T-cell (primary cell): ENCODE measurements at places on chromosomes 6 and 20.
A peak's percentile ranks its signal among the peaks of the same experiment; 100 is the strongest.

DNA sequence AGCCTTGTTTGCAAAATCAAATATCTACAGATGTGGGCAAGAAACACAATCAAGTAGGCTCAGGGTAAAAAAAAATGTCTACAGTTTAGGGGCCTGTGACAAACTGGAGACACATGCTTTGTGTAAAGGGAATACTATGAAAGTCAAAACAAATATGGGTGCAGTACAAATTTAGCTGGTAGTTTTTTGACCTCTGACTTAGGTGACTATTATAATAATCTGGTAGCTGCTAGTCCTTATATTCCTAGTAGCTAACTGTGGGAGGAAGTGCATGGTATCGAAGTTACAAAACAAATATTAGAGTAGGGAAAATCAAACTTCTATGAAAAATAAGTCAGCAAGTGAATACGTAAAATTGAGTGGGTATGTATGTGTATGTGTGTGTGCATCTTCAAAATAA lies 35.4 kb downstream of the CYP24A1 start:
- no peak for DNase-seq

- DNase-seq = no peak
Observed at GRCh38 chr6:148244217-148244935, 98.3 kb upstream of the SASH1 start.

DNA sequence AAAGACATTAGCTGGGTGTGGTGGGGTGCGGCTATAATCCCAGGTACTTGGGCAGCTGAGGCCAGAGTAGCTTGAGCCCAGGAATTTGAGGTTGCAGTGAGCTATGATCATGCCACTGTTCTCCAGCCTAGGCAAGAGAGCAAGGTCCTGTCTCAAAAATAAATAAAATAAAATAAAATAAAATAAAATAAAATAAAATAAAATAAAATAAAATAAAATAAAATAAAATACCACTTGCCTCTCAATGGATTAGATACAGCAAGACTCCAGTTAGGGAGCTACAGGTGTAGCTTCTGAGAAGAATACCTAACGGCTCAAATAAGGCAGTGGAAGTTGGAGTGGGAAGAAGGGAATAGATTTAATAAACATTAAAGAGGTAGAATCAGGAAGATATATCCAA lies 13.7 kb upstream of the PAK5 start:
- DNase-seq = no peak

GRCh38 chr6:139628270-139628669 lies 253.8 kb upstream of the CITED2 start:
- DNase-seq = no peak

DNA sequence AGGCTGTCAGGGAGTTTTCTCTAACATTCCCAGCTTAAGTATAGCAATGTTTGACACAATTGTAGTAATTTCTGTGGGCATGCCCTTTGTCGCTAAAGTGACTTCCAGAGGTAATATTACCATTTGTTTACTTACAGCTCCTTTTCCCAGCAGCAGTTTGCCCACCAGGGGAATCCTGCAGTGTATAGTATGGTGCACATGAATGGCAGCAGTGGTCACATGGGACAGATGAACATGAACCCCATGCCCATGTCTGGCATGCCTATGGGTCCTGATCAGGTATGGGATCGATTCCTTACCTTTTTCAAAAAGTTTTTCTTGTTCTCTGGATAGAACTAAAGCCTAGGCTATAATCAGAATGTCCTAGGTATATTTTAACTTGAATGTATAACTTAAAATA lies 132.5 kb downstream of the SULF2 start:
- DNase-seq = no peak

GRCh38 chr20:34891166-34892062 lies 15.0 kb downstream of the ACSS2 start:
- peak; percentile 19 for DNase-seq

DNA sequence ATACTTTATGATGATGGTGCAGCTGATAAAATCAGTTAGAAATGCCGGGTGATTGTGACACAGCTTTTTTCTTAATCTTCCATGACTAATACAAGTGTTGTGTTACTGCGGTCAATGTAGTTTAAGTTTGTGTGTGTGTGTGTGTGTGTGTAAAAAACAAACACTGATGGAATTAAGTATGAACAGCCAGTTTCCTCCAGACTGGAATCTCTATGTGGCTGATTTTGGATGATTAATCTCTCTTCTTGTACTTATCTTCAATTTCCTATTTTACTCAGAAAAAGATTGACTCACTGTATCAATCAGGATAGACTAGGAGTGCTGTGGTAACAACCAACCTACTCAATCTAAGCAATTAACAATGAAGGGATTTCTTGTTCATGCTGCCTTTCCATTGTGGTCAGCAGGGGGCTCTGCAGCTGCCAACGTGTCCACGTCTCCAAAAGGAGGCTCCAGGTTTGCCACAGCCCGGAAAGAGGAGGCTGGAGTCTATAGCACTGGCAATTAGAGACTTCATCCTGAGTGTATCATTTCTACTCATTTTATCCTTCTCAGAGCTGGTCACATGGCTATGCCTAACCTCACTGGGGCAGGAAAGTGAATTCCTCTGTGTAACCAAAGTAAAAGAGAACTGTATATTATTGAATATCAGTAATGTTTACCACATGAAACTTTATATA lies 107.7 kb downstream of the CD109 start:
- no peak for DNase-seq

GRCh38 chr6:149439626-149440025 lies 39.6 kb downstream of the SUMO4 start:
- DNase-seq = no peak

- DNase-seq = no peak
Observed at GRCh38 chr6:19303383-19303782, 533.8 kb upstream of the ID4 start.

GRCh38 chr20:50675671-50676376 lies 15.5 kb downstream of the RIPOR3 start:
- DNase-seq = no peak

GRCh38 chr20:9572670-9573069 lies 58.3 kb downstream of the LAMP5 start:
- no peak for DNase-seq

DNA sequence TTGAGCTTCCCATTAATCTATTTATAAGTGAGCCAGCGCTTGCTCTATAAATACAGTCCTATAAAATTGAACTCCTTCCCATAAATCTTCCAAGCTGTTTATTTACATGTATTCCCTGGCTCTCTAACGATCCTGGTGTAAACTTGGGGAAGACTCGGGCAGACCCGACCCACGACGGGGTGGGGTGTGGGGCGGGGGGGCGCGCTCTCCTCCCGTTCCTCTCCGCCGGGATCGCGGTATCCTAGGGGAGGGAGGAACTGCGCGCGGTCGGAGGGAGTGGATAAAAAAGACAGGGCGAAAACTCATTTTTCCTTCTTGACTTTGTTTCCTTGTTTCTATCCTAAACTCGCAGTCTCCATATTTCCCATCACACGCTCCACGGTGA lies 31.1 kb downstream of the TFAP2B start:
- DNase-seq = no peak

DNA sequence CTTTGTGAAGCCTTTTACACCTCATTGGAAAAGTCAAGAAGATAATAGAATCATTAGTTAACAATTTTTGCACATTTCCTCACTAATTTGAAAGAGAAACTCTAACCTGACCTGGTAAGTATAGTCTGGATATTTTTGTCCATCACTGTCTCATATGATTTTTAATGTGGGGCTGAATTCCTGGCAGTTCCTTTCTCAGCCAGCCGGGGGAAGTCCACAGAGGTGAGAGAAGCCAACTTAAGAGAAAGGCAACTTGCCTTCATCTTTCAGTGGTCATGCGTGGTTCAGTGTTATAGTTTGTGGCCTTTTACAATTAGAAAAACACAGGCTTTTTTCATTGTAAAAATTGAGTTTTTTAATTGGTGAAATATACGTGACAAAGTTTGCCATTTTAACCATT lies 80.6 kb downstream of the CDYL start:
- no peak for DNase-seq

DNA sequence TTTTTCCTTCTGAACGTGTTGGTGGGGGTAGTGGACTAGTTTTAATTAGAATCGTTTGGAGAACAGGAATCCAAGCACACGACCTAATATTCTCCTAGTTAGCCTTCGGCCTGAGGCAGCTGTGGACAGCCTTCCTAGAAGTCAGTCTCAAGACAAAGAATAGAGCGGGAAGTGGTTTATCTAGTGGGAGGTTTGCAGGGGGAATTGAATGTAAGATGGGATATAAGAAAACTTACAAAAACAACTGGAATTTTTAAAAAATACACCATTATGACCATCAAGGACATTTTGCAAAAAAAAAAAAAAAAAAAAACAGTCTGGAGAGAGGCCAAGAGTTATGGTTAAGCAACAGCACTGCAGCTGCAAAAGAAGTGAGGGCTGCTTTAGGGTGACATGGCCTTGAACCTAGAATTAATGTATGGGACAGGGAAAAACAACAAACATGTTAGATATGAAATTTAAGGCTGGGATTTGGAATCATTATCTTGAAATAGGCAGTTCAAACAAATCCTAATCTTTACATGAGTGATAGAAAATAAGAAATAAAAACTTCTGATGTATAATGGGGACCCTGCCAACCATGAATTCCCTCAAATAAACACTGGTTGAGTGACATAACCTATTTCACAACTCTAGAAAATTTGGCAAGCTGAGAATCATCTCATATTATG lies 40.2 kb downstream of the PLAGL1 start:
- DNase-seq = no peak

DNA sequence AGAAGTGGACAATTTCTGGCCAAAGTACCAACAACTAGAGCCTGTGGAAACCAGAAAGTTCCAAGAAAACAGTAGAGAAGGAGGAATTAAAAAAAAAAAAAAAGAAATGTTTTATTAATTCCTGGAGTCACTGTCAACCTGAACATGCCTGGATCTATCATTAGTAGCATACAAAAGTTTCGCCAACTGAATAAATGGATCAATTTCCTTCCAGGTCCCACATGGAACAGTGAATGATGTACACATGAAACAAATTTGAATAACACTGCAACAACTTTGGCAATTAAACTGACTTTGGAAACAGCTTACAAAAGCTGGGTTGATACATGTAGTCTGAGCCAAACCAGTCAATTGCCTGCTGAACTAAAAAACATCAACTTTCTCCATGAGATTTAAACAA lies 90.0 kb upstream of the HMGCLL1 start:
- no peak for DNase-seq

- DNase-seq = no peak
Observed at GRCh38 chr6:165732696-165733488, 69.9 kb upstream of the PDE10A start.

DNA sequence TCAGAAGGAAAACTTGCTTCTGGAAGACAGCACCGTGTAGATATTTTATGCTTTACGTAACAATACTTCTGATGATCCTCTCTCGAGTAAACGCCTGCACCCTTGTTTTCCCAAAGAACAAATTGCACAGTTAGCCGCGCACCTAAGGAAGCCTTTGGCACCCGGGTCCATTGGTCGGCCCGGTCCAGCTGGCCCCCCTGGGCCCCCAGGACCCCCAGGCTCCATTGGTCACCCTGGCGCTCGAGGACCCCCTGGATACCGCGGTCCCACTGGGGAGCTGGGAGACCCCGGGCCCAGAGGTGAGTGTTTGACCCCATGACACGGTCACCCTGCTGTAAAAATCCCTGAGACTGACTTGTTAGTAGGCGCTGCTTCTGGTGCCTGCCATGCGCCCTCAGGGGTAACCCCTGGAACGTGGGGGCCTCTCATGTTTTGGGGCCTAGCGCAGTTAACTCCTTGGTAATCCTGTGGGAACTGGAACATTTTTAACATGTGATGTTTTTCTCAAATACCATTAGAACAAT lies 20.2 kb downstream of the COL9A3 start:
- DNase-seq = no peak

DNA sequence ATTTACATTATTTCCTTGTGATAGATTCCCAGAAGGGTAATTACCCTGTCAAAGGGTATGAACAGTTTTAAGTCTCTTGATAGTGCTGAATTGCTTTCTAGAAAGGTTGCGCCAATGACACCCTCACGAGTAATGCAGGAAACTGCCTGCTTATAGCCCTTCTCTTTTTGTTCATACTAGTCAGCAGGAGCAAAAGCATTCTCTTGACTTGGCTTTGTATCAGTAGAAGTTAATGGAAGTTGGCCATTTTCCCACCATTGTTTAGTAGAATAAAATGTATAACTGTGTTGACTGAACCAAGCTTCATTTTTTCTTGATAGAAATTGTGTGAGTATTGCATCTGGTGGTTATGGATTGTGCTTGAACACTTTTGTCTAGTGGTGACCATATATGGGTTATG lies 100.1 kb downstream of the FARS2 start:
- DNase-seq = no peak

- no peak for DNase-seq
Observed at GRCh38 chr20:45246109-45246508, 8.3 kb downstream of the SLPI start.

GRCh38 chr6:166382500-166382932 lies 224 bp downstream of the MPC1 start:
- DNase-seq = no peak
